WTC11 (cell line): ENCODE measurements at places on chromosomes 11 and 22.

DNA sequence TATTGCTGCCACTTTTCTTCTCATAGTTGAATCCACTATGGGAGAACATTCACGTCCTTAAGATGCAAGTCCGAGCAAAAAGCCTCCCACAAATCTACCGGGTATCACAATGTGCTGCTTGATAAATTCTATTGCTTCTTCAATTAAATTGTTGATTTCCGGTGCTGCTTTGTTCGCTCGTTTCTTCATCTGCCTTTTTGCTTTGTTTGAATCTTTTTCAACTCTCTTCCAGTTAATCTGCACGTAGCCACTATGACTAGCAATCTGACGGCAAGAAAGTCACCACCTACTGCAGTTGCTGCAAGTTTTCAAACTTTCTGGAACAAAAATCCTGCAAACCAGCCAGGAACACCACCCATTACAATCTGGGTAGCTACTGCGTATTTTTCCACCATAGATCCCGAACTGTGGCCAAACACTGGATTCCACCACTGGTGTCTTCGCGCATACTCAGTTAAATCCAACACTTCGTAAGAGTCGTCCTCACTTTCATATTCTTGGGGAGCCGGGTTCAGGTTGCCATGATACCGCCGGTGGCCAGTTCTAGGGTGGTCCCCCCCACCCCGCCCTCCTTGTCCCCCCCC lies 59.1 kb downstream of the CLMP start:
- no peak for DNase-seq

DNA sequence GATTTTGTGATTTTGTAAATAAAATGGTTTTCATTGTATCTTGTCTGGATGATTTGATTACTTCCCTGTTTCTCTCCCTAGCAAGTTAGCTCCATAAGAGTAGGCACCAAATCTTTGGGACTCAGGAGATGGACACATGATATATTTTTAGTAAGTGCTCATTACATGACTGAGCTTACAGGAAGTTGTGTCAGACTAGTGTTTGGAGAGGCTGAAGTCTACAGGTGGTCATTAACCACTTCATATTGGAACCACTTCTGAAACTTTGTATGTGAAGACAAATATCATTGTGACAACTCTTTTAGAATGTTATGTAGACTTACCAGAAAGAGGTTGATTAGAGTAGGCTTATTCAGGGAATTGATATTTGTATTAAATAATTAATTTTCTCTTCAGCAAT lies 19.1 kb downstream of the ARHGAP42 start:
- DNase-seq, result no peak

DNA sequence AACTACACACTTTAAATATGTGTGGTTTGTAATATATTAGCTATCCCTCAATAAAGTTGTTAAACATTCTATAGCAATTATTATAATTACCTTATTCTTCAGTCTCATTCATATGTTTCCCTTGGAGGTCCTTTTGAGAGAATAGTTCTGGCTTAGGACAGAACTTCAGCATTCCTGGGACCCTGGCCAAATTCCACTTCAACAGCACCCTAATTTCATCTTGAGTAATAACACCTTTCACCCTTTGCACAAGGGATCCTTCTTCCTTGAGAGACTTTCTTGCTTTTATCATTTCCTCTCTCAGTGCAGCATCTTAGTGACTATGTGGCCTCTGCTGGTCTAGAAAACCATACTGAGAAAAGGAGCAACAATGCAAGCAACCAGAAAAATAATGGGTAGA lies 255.9 kb downstream of the C11orf87 start:
- DNase-seq, result no peak

- no peak for DNase-seq
Measured at GRCh38 chr11:1447845-1448825, 38.4 kb downstream of the MOB2 start.

GRCh38 chr11:8194956-8195355 lies 26.1 kb upstream of the RIC3 start:
- DNase-seq, result no peak

DNA sequence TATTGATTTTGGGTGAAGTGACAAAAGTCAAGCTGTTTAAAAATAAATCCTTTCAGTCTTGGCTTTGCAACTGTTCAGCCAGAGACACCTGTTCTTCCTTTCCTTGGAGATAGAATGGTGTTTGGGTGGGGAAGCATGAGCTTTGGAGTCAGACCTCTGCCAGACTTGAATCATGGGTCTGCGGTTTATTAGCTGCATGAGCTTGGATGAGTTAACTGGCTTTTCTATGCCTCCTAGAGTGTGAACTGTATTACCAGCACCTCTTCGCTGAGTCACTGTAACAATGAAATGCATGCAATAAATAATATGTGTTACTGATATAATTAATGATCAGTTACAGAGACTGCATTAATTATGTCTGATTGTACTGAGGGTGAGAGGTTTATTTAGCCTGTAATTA lies 13.5 kb upstream of the MYEOV start:
- DNase-seq, result no peak

DNA sequence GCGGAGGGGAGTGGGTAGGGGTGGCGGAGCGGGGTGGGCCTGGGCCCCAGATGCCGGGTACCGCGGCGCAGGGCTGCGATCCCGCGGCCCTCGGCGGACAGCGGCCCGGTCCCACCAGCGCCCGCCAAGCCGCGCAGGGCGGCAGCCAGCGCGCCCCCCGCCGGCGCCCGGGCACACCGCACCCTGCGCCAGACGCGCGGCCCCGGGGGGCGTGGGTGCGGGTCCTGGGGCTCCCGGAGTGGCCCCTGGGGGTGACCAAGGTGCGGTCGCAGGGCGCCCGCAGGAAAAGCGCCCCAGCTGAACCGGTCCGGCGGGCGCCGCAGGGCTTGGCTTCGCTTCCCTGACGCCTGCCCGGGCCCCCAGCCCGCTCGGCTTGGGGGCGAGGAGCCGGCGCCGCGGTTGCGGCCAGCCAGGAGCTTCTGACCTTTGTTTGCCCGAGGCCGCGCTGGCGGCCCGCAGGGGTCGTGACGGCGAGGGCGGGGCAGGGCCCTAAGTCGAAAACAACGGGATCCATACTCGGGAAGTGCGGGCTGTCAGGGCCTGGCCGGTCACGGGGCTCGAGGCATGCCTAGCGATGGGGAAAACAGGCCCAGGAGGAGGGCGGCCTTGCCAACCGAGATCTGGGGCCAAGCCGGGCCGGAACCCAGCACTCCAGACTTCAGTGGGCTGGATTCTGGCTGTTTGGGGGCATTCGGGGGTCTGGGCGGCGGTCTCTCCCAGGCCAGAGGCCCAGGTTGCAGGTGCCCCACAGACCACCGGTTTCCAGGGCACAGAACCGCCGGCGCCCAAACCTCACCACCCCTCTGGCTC lies 581 bp upstream of the AP5B1 start:
- DNase-seq, result peak; percentile 73

- DNase-seq, result no peak
Measured at GRCh38 chr22:33575041-33575440, 345.2 kb downstream of the LARGE1 start.

DNA sequence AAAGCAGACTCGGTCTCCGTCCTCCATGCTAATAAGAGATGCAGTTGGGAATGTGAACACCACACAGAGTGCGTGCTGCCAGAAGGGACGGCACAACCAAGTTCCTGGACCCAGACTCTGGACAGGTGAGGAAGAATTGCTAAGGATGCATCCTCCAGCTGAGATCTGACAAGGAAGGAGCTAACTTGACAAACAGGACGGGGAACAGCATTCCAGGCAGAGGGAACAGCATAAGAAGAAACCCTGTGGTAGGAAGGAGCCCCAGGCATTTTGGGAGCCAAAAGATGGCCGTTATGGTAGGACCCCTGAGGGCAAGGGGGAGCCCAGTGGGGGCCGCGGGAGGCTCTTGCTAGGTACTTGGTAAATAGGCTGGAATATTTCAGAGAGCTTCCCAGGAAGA lies 6.0 kb downstream of the OSM start:
- no peak for DNase-seq

- DNase-seq, result no peak
Measured at GRCh38 chr11:48054994-48055291, 74.6 kb downstream of the PTPRJ start.

DNA sequence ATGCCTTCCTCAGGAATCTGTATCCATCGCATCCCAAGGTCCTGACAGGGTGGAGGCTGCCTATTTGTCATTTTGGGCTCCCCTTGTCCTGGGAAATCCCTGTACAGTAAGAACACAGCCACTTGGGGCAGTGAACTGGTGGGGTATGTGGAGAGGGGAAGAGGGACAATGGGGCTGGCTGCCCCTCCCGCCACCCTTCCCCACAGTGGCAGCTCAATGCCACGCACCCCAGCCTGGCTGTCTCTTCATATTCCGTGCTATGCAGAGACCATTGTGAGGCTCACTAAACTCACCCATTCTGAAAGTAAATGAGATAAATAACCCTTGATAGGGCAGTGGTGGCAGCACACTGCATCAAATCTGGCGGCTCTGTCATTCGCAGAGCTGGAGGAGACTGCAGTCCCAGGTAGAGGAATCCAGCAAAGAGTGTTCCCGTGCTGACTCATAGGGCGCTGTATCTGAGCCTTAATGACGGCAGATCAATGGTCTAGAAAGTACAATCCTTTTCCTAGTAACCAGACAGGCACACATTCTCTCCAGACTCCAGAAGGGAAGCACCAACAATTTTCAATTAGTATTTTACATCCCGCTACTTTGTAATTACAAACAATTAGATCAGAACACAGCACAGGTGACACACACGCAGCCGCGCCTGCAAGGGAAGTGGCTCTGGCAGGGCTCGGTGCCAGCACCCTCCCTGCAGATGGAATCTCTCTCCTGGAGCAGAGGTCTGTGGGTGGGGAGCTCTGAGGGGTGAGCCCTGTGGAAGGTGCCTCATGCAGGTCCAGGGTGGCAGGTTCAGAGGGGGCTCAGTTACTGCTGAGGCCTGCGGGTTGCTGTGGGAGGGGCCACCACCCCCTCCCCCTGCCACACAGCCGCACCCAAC lies 167.9 kb upstream of the B3GAT1 start:
- DNase-seq, result no peak

DNA sequence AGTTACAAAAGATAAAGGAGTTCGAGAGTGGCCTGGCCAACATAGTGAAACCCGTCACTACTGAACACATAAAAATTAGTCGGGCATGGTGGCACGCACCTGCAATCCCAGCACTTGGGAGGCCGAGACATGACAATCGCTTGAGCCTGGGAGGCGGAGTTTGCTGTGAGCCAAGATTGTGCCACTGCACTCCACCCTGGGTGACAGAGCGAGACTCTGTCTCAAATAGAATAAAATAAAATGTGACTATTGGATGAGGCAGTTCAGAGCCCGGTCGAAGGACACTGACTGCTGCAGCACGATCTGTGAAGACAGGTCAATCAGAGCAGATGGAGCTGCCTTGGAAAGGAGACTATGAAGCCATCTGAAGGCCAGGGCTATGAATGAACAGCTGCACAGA lies 37.7 kb upstream of the ANO1 start:
- DNase-seq, result no peak

DNA sequence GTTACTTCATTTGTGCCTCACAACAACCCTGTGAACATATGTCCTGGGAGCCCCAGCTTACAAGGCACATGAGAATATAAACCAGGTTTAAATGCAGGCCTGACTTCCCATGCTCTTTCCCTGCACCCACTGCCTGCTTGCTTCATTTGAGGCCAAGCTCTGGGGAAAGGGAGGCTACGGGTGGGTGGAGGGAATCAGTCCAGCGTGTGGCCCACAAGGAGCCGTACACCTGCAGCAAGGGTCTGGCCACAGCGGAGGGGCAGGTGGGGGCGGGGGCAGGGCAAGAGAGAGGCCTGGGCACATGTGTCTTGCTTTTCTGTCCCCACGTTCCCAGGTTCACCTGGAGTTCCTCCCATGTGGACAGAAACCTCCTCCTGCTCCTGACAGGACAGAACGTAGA lies 26.2 kb downstream of the FAM83F start:
- DNase-seq, result no peak

GRCh38 chr22:41846268-41846987 lies 13.5 kb downstream of the SREBF2 start:
- DNase-seq, result no peak

DNA sequence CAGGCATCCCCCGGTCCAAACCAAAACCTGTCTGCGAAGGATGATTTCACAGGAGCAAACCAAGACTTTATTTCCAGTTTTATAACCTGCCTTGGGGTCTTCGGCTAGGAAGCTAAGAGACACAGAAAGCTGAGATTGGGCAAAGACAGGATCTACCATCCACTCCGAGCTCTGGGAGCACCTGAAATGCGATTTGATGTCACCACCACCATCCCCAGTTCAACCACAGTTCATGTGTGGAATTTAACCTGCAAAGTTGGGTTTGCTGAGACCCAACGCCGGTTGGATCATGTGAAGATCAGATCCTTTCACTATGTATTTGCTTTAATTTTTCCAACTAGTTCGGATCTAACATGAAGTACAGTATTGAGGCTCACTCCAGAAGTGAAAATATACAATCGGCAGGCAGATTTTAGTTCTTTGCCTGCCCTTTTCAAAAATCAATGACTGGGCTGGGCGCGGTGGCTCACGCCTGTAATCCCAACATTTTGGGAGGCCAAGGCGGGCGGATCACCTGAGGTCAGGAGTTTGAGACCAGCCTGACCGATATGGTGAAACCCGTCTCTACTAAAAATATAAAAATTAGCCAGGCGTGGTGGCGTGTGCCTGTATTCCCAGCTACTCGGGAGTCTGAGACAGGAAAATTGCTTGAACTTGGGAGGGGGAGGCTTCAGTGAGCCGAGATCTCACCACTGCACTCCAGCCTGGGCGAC lies 1.4 kb upstream of the C11orf24 start:
- DNase-seq, result no peak

DNA sequence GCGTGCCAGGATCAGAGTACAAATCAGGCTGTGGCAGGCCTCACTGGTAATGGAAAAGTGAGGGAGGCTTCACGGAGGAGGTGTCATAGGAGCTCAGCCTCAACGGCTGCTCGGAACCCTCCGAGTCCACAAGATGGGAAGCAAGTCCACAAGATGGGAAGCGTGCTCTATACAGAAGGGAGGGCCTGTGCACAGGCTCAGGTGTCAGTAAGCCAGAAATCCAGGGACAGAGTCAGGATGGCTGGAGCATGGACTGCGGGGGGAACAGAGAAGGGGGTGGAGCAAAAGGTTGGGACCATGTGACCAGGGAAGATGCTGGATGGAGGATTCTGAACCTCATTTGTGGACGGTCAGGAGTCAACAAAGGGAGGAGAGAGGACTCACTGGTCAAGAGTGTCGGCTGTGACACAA lies 3.4 kb upstream of the DPP3 start:
- DNase-seq, result peak; percentile 31

DNA sequence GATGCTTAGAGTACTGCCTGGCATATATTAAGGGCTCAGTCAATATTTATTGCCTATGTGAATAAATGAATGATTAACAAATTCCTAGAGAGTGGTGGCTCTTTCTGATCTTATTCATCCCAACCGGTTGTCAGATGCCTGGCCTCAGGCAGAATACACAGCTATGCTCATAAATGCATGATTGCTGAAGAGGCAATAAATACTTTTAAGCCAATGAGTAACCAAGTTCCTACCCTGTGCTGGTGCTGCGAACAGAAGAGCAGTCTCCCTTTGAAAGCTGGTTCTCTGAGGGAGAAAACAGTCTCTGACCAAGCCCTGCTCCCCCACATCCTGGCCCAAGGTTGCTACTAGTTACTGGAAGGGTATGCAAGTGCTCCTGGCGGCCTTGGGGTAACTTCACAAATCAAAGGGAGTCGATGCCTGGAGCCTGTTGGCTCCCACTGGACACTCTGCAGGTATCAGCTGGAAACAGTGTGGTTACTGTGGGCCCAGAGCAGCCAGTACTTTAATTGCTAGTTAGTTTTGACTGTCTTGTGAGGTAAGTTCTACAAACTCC lies 2.8 kb downstream of the USH1C start:
- DNase-seq, result no peak

- no peak for DNase-seq
Measured at GRCh38 chr11:91097083-91097482, 874.2 kb upstream of the CHORDC1 start.
